ENCODE measurements at places on chromosomes 1 and 21.
A peak's percentile ranks its signal among the peaks of the same experiment; 100 is the strongest.

- no peak for DNase-seq
These were observed 31.9 kb upstream of the SARS1 start for GRCh38 chr1:109181807-109182163.

GRCh38 chr1:181089676-181090544 lies 1.4 kb downstream of the IER5 start:
- DNase-seq: no peak

DNA sequence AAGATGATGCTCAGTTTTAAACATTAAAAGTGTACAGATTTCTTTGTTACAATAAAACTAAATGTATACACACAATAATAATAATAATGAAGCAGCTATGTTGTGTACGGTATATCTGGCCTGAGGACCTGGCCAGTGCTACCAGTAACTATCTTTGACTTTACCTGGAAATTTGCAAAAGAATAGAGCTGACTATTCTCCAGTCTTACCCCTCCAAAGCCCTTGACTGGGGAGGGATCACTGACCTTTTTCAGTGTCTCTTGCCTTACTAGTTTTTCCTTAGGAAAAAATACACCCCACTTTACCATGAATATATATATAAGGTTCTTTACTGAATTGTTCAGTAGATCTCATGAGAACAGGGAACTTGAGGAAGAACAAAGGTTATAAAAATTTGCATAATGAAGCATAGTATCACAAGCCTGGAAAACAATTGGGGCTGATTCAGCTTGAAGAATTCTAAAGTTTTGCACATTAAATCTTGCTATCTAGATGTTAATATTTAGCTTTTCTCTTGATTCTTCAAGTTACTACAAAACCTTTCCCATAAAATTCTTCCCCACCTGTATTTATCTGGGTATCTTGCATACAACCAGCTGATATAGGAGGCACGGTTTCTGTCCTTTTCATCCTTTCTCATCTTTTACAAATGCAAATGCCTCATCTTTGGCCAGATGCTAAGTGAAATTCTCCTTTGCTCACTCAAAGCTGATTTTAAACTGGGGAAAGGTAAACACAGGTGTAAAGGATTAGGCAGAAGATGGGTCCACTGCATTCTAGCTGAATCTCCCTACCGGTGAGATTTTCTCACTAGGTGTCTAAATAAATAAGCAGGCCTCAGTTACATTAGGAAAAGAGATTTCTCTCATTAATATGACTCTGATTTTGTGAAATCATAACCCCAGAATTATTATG lies 25.0 kb upstream of the SLAMF1 start:
- no peak for DNase-seq

GRCh38 chr1:226814751-226815537 lies 55.5 kb upstream of the PSEN2 start:
- no peak for DNase-seq

DNA sequence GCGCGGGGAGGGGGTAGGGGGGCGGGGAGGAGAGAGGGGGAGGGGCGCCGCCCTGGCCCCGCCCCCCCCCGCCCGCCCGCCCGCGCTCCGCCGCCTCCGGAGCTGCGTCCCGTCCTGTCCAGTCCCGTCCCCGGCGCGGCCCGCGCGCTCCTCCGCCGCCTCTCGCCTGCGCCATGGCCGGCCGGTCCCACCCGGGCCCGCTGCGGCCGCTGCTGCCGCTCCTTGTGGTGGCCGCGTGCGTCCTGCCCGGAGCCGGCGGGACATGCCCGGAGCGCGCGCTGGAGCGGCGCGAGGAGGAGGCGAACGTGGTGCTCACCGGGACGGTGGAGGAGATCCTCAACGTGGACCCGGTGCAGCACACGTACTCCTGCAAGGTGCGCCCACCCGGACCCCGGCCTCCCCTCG lies at the start of gene AGRN:
Gene AGRN, plus strand, starts transcription at position 121 of the 405 bp plus-strand sequence. Its CDS starts 53 bp downstream, at position 174.
- DNase-seq: no peak

DNA sequence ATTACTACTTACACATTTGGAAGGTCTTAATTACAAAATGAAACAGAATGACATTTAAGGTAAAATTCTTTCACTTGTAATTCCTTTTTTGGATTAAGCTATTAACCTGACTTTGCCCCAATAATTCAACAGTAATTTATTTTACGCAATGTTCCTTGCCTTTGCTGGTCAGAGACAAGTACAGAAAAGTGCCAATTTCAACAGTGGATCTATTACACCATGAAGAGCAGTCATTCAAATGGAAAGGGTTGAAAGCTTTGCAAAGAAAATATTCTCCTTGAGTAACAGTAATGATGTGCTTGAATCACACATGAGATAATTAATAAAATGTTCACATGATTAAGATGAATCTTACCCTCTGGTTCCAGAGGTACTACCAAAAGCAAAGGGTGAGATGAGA lies 84.7 kb downstream of the APP start:
- DNase-seq: no peak

DNA sequence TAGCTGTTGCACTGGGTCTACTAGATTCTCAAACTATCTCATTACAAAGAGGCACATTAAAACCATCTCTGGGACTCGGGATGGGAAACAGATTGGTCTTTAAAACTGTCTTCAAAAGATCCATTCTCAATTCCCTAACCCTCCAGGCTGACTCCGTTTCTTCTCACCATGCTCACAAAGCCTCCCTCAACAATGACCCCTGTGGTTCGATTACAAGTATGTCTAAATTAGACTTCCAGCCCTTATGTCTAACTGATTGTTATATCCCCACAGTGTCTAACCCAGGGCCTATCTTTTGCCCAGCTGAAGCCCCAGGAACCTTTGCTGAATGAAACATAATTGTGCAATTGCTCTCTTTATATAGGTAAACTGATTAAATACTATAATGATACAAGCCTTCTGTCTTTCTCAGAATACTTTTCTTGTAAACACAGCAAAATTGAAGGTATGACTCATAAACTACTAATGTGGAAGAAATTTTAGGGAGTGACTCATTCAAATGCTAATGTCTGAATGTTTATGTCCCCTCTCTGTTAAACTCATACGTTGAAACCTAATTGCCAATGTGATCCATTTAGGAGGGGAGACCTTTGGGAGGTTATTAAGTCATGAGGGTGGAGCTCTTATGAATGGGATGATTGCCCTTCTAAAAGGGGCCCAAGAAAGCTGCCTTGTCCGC lies 65.6 kb upstream of the DAB1 start:
- DNase-seq: no peak

GRCh38 chr1:39908534-39908933 lies 6.8 kb upstream of the MYCL start:
- no peak for DNase-seq

DNA sequence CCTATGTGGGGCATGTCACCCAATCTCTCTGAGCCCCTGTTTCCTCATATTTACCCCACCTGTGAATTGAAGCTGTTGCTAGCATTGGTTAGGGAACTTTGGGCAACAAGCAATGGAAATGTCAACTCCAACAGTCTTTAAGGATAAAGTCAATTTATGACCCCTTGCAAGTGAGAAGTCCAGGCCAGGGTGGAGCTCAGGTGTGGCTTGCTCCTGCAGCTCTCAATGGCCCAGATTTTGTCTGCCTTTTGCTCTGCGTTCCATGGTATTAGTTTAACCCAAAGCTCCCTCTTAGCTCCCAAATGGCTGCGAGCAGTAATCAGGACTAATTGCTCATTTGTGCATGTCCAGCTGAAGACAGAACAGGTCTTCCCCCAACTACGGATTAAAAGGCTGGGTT lies 70.4 kb upstream of the ABCG1 start:
- no peak for DNase-seq

DNA sequence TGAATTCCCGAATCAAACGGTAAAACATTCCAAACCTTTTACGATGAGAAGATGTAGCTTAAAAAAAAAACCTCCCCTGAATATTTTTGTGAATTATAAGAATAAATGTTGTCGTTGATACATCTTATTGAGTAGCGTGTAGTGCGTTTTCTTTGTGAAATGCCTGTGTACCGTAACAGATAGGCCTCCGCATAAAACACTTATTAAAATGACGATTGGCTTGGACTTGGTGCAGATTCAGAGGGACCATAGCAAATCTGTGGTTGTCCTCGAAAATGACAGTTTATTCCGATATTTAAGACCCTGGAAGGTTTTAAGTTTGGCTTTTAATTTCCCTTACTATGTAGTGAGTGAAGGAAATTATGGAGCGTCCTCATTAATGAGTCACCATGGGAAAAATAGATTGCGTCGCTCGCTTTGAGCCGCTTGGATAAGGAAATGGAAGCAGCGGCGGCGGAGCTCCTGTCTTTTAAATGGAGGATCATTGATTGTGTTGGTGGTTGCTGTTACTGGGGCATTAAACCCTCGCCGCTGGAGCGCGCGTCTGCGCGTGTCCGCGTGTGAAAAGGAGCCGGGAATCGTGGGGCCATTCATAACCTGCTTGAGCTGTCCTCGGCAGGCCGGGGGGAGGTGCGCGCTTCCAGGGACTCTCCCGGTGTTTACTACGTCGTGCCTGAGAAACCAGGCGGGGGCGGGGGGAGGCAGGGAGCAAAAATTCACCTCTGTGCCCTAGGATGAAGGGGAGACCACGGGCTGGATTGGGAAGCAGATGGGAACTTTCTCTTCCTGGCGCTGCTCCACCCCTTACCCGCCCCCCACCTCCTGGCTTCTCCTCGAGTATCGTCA lies 1.6 kb downstream of the SPEN start:
- DNase-seq: peak; percentile 89

DNA sequence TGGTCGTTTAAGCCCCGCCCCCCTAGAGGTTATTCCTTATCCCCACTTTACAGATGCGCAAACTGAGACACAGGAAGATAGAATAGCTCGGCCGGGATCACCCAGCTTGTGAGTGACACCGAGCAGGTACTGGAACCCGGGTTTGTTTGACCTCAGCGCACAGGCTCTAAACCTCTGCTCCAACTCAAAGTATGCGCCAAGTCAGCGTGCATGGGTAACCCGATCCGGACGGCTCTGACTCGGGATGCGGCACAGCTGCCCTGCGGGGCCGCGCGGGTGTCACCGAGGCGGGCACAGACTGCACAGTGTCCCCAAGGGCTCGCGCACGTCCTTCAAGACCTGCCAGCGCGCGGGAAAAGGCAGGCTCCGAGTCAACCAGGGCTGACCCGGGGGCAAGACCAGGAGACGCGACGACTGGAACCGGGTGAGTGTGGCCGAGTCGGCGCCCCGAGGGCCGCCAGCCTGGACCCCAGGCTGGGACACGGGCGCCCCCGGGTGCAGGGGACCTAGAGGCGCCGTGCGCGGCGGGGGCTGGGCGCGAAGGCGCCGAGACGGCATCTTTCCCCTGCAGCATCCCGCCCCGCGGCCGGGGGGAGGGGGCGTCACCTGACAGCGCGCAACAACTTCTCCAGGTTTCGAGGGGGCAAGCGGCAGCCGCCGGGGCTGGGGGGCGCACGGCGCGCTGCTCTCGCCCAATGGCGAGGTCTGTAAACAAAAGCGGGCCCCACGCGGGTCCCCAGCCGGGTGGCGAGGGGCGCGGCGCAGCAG lies 101.9 kb upstream of the SOD1 start:
- DNase-seq: no peak

DNA sequence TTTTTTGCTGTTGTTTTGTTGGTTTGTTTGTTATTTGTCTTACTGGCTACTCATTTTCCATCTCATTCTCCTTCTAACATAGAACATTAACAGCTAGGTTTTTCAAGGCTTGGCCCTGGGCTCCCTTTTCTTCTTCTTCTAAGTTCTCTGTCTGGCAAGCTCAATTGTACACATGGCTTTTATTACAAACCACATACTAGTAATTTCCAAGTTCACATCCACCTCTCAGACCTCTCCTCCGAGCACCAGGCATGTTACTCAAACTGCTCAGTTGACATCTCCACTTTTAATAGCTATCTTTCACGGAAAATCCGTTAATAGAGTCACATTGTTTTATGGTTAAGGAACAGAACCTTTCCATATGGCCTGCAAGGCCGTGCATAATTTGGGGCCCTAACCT lies 736.9 kb upstream of the ADAMTS5 start:
- DNase-seq: no peak

DNA sequence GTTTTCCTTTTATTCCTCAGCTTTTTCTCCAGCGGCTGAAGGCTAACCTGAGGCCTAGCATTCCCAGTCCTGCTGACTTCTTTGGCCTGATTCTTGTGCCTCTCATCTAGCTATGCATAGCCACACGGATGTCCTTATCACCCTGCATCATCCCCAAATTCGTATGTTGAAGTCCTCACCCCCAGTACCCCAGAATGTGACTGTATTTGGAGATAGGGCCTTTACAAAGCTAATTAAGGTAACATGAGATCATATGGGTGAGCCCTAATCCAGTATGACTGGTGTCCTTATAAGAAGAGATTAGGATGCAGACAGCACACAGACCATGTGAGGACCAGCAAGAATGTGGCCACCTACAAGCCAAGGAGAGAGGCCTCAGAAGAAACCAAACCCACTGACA lies 44.6 kb downstream of the CDCP2 start:
- no peak for DNase-seq

- no peak for DNase-seq
These were observed 172.0 kb downstream of the FGGY start for GRCh38 chr1:59468828-59469428.

- no peak for DNase-seq
These were observed 244.5 kb downstream of the NEGR1 start for GRCh38 chr1:72037745-72038343.

GRCh38 chr1:93349231-93350135 lies 3.8 kb downstream of the DR1 start:
- DNase-seq: no peak

DNA sequence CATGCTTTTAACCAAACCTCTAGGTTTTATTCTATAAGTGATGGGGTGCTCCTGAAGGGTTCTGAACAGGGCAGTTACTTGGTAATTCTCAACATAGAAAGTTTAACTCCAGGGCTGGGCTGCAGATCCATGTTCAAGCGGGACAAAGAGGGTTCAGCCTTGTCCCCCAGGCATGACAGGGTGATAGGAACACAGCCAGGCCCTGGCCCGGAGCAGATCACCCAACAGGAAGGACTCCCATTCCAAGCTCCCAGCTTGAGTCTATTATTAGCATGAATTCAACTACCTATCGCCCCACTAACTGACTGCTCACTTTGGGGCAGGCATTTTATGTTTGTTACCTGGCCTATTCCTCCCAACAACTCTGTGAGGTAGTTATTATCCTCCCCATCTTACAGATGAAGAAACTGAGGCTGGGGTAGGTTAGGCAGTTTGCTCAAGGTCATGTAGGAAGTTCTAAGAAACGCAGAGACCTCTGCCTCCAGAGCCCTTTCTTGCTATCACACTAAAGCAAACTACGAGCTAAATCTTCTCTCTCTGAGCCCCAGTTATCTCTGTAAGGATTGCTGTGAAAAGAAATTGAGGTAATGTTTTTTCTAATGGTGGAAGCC lies 14.5 kb downstream of the ASAP3 start:
- no peak for DNase-seq

GRCh38 chr1:114035304-114035700 lies 56.0 kb downstream of the OLFML3 start:
- no peak for DNase-seq

- DNase-seq: no peak
These were observed 68.5 kb downstream of the KIF1B start for GRCh38 chr1:10278880-10279279.

DNA sequence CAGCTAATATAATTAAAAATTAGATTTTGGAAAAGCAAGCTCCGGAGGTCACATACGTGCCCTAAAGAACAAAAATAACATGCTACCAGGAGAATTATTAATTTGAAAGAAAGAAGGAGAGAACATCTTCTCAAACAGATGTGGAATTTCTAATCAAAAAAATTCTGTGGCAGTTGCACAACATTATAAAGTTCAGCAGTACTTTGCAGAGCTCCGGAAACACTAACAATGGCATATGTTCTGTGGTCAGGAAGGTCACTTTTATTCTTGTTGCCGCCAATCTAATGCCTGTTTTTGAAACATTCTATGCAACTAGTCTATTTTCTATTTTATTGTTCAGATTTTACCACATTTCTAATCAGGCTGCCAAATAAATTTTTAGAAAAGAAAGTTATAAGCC lies 186.8 kb downstream of the SMYD3 start:
- no peak for DNase-seq

- DNase-seq: no peak
These were observed 25.0 kb downstream of the GJA5 start for GRCh38 chr1:147735423-147735822.

All from amygdala (tissue), 56 donors.